ENCODE measurements at places on chromosomes 12 and 14.

- no peak for DNase-seq
These were observed 830 bp upstream of the MIS18BP1 start for GRCh38 chr14:45253754-45254310.

- no peak for DNase-seq
These were observed 4.3 kb downstream of the CCNT1 start for GRCh38 chr12:48712209-48712608.

GRCh38 chr12:24778486-24779304, 170.2 kb downstream of the BCAT1 start:
- DNase-seq = no peak

GRCh38 chr12:110345176-110345661, 58.3 kb downstream of the ANAPC7 start:
- no peak for DNase-seq

- no peak for DNase-seq
These were observed 48.5 kb downstream of the CDC42BPB start for GRCh38 chr14:103008768-103009357.

- DNase-seq = no peak
These were observed 50.0 kb downstream of the C2CD5 start for GRCh38 chr12:22494319-22494718.

DNA sequence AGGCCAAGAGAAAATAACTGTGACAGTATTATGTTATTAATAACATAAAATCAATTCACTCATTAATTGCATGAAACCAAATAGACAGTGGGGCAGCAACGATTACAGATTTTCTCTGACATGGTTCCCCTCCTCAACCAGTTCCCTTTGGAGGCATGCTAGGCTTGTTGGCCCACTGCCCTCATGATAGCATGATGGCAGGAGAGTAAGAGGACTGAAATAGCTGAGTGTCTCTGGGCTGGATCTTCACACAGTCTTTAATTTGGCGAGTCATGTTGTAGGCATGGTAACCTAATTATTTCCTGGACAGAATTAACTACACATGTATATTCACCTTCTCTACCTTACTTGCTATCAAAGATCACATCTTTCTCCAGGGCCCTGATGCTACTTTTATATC, 266.2 kb upstream of the PELI2 start:
- DNase-seq = no peak

- DNase-seq = no peak
These were observed 9.9 kb downstream of the PIWIL1 start for GRCh38 chr12:130347588-130347987.

DNA sequence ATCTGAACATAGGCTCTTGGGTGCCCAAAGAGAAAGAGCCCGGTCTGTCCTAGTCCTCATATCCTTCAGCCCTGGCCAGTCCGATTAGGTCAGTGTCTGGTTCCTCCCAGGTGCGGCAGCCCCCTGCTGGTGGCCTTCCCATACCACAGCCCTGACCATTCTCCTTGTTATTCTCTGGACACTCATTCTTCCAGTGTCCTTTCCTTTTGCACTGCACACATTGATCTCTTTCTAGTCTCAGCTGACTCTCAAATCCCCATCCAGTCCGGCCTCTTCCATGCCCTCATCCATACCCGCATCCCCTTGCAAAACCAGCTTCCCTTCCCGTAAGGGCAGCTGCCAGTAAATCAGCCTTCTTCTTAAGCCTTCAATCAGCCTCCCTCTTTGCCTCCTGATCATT, 1316.3 kb downstream of the TMEM121 start:
- no peak for DNase-seq

- DNase-seq = no peak
These were observed 245.2 kb upstream of the PLEKHG7 start for GRCh38 chr12:92457458-92458180.

- no peak for DNase-seq
These were observed 392.8 kb downstream of the SOX5 start for GRCh38 chr12:23556661-23557060.

GRCh38 chr12:45268672-45269411, 52.9 kb downstream of the ANO6 start:
- DNase-seq = no peak

DNA sequence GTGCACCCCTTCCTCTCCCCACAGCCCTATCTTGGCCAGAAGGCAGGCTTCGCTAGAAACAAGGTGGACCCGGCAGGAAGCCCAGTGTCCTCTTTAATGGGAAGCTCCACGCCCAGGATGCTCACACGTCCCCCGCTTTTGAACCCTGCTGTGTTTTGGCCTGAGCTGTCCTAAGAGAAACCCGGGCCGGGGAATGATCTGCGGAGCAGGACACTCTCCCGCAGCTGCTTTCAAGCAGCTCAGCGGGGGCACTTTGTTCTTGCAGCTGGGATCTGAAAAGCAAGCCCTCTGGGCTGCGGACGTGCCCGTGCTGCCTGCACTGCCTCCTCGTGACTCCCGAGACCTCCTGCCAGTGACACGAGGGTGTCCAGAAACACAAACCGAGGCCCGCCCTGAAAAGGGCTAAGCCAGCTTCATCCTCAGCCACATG, 30.0 kb downstream of the SCARB1 start:
- no peak for DNase-seq

Measured in activated T-cell treated with anti-CD3 and anti-CD28 coated beads for 24 hours (primary cell).